ENCODE measurements at places on chromosomes 5 and 9.

GRCh38 chr9:24011881-24012280, 185.8 kb upstream of the ELAVL2 start:
- no peak for DNase-seq

- peak; percentile 18 for DNase-seq
Measured at GRCh38 chr5:17219006-17219422, 1.6 kb downstream of the BASP1 start.

DNA sequence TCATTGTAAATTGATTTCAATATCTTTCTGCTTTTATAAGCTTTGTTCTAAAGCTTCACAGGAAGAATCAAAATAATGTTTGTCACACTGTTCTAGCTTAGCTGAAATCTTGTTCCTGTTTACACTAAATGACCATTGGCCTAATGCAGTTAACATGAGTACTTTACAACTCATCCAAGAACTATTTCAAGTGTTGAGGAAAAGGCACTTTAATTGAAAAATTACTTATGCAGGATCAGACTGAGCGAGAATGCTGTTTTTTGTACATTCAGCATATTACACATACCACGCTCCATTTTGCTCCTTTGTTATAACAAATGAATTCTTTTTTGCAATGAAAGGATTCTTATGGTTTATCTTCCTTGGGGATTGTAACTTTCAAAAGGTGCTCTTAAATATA, 22.4 kb upstream of the SMIM15 start:
- no peak for DNase-seq

DNA sequence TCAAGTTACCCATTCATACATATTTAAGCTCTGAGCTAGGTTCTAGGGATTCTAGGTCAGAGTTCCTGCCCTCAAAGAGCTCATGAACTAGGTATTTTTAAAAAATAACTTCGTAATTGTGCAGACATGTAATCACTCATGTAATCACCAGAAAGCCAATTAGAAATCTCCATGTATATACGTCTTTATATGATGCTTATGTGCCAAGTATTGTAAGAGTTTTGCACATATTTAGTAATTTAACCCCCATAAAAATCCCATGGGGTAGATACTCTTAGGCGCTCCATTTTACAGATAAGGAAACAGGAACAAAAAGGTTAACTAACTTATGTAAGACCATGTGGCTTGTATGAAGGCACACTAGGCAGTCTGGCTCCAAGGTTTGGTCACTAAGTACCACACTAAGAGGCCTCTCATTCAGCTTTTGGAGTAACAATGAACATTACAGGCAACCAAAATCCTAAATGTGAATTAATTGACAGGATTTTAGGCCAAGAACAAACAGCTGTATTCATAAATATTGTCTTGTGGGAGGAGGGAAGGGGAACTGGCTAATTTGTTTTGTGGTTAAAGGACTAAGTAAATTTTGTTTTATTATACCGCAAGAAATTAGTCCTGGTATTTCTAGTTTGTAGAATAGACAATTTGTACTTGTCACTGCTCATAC, 1.7 kb upstream of the OTULINL start:
- DNase-seq, result no peak

DNA sequence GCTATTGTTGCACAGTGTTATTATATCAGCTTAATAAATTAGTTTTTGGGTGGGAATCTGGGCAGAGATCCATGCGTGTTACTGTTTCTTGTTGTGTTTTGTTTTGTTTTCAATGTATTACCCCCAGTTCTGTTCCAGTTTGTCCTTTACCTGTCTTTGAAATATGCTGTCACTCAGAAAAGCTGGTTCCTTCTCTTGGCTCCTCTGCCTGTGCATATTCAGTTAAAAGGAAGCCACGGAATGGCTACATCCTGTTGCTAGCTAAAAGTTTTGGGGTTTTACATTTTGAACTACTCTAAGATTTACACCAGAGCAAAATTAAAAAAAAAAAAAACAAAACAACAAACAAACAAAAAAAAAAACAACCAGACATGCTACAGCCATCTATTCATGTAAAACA, 374.9 kb upstream of the RORB start:
- no peak for DNase-seq

DNA sequence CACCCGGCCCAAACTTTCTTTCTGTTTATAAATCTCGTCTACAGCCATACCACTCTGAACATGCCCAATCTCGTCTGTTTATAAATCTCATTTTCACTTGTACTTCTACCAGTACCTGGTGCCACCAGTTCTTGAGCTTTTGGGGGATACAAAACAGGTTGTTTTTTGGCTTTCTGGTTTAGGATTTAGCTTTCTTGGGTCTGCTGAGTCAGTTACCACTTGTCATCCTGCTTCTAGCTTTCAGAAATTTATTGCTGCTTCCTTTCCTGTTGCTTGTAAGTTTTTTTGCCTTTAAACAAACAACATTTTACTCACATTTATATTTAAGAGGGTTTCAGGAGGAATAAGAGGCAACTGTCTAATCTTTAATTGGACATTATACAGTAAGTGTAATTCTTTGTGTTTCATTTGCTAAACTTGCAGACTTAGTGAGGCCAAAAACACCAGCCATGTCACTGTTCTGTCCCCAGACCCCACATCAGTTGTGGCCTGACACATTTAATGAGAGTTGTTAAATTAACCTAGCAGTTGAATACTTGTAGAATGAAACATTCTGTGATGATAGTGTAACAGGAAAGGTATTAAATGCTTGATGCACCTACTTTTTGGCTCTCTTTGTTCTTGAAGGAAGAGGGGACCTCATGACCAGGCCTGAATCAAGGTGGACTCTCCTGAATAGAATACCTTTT, 11.8 kb downstream of the NDFIP1 start:
- DNase-seq, result no peak

GRCh38 chr9:126501383-126502331, 112.1 kb upstream of the LMX1B start:
- no peak for DNase-seq

DNA sequence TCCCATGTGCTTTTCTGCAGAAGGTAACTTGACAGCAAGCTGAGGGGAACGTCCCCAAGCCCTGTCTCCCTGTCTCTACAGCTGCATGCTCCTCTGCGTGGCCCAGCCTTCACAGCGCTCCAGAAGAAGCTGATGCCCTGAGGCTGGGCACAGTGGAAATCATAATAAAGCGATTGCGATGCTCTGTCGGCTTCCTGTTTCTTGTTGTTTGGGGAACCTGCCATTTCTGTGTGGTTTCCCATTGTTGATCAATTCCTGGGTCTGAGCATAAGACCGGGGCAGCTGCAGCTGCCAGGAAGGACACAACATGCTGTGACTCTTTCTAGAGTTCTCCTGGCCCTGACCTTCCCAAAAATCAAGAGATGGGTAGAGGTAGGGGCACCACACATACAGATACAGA, 7.2 kb upstream of the DNAJB5 start:
- DNase-seq, result no peak

GRCh38 chr9:22813529-22813928, 366.9 kb downstream of the DMRTA1 start:
- no peak for DNase-seq

GRCh38 chr5:148384380-148384737, 601 bp downstream of the FBXO38 start:
- DNase-seq, result no peak

GRCh38 chr5:119388619-119389190, 32.9 kb downstream of the TNFAIP8 start:
- no peak for DNase-seq

GRCh38 chr5:181037365-181037861, 2.7 kb upstream of the BTNL9 start:
- no peak for DNase-seq

DNA sequence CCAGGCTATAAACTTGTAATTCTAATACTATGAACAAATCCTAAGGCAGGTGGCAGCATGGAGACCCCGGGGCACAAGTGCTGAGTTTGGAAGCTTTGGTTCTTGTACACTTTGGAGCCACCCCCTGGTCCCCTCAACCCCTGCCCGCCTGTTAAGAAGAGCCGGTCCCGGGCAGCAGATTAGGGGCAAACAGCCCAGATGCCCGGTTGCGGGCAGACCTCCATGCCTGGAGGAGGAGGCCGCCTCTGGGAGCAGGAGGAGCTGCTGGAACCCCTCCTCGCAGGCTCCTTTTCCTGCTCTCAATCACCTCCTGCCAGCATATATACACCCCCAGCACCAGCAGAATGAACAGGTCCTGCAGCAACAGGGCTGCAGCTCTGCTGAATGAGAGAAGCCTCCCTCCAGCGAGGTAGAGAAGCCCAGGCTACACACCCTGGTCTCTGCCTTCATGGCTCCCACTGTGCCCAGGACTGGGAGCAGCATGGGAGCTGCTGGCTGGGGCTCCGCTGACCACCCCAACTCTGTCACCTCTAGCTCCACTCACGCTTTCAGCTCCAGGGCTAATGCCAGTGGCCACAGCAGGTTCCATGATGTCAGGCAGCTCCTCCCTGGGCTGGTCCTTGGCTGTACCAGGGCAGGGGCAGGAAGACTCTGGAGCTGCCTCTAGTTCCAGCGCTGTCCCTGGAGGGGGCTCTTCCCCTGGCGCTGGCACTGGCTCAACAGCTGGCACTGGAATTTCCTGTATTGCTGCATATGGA, 1713.5 kb upstream of the ACO1 start:
- no peak for DNase-seq

- no peak for DNase-seq
Measured at GRCh38 chr9:76369583-76369982, 24.6 kb downstream of the RFK start.

GRCh38 chr9:97543561-97543960, 42.1 kb downstream of the TMOD1 start:
- DNase-seq, result no peak

- DNase-seq, result no peak
Measured at GRCh38 chr5:170403675-170404074, 14.5 kb upstream of the KCNMB1 start.

GRCh38 chr5:90558344-90559192, at the start of gene ADGRV1:
Gene ADGRV1, plus strand, starts transcription at chr5:90558797. Its CDS starts 99 bp downstream, at chr5:90558896.
- DNase-seq, result no peak

DNA sequence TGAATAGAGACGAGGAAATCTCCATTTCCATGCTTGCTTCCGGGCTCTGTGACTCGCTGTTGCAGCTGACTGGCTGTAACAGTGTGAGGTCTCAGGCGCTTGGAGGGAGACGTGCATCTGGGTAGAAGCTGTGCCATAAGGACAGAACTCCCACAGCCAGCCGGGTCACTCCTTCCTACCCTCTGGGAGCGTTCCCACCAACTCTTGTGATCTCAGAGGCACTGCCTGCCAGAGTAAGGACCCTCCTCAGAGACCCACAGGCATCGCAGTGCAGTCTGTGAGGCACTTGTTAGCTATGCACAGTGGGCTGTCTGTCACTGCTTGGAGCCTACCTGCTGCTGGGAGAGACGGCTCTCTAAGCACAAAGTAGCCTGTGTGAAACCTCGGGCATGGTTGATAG, 203.4 kb upstream of the SEMA6A start:
- DNase-seq, result no peak

GRCh38 chr9:121718501-121718900, 67.1 kb downstream of the DAB2IP start:
- no peak for DNase-seq

All from CD4-positive, alpha-beta T cell treated with Interleukin-4 for 1 hour (primary cell).